ENCODE measurements at places on chromosomes 12 and 14.
A peak's percentile ranks its signal among the peaks of the same experiment; 100 is the strongest.

GRCh38 chr12:109264095-109264942, 44.8 kb downstream of the FOXN4 start:
- peak; percentile 81 for DNase-seq

GRCh38 chr14:76708771-76709170, 52.5 kb upstream of the VASH1 start:
- DNase-seq = no peak

DNA sequence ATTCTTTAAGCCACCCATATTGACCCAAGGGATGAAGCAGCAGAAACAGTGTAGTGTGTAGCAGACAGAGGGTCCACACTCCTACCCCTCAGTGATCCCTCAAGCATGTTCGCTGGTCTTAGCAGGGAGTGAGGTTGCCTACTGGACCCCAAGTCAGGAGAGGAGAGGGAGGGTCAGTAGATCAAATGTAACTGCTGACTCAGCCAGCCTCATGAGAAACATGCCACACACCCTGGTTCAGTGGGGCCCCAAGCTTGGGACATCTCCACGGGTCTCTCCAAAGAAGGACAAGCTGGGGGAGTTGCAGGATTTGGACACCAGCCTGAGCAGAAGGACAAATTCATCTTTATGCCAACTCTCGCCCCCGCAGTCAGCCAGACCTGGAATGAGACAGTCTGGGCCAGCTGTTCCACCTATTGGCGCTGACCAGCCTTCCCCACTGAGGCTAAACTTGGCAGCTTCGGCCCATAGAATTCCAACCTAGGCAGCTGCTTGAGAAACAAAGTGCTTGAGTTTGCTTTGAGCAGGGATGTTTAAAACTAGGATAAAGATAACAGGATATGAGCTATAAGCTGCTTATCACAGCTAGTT, 66.0 kb upstream of the ACTN1 start:
- no peak for DNase-seq

DNA sequence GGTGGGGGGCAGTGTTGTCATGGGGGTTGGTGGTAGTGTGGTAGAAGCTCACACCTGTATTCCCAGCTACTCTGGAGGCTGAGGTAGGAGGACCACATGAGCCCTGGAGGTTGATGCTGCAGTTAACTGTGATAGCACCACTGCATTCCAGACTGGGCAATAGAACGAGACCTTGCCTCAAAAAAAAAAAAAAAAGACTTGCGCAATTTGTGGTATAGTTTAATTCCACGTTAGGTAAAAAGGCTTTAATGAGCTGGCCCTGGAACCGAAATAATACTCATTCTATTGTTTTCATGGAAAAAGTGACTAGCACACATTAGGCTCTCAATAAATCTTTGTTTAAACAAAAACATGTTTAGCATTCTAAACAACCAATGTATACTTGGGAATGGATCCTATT, 25.4 kb upstream of the NAP1L1 start:
- DNase-seq = no peak

- no peak for DNase-seq
These were observed 2.1 kb upstream of the SLC2A13 start for GRCh38 chr12:40107803-40108620.

- DNase-seq = no peak
These were observed 141.8 kb downstream of the GRIN2B start for GRCh38 chr12:13839365-13840336.

Data from mesothelial cell of epicardium (in vitro differentiated cells).